AG09309 (cell line): ENCODE measurements at places on chromosomes 3 and 15.
A peak's percentile ranks its signal among the peaks of the same experiment; 100 is the strongest.

DNA sequence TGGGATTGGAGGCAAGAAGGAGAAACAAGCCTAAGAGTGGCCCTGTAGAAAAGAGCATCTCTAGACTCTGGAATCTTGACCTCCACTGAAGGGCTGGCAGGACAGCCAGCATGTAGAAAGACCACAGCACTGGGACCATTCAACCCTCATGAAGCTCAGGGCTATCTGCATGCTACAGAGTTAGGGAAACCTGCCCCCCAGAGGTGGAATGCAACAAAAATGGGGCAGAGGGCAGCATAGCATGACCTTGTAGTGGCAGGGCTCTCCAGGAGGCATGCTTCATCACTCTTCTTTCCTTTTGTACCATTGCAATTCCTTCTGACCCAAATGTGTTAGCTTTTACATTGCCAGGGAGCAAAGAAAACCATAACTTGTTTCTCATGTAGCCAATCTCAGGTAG, 445.4 kb downstream of the EPHB1 start:
- DNase-seq: no peak

DNA sequence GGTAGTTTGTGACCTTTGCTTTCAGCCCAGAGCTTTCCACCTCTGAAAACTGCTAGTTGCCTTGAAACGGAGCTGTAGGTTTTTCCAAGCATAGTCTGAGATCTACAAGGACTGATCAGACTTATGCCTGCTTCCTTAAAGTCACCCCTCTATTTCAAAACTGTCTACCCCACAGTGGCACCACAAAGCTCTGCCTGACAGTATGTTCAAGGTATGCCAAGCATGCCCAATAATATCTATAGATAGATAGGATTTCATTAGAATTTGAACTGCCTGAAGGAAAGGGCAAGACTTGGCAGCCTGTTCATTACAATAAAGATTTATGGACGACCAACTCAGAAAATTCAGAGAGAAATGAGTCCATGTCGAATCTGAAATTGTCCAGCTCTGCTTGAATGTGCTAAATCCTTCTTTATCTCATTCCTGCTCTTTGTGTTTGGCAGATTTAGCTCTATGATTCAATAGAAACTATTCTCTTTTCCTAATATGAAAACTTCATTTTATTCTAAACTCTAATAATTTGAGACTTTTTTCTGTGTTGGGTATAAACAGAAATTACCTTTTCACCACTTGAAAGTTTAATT, 227.6 kb upstream of the TBC1D5 start:
- no peak for DNase-seq

DNA sequence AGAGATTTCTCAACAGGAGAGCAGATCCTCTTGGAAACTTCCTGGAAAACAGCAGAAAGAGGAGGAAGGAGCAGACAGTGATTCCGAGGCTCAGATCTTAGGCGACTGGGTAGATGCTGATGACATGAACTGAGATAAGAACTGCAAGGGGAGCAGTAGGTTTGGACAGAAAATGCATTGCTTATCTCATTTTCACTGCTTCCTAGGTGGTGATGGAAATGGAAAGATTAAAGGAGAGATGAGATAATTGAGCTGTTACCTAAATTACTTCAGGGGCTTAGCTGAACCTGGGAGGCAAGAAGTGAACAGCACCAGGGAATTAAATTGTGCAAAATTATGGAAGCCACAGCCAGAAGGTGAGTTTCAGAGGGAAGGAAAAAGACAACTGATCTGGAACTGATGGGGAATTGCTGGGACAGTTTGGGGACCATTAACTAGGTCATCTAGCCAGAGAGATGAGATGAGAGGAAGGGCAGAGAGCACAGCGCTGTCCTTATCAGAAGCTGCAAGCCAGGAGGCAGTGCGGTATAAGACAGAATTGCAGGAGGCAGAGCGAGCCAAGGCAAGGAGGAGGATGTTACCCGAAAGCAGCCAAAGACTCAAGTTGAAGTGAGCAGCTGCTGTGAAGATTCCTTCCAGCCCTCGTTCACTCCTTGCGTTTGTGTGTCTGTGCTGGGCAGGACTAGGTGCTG, 140.4 kb downstream of the SRGAP3 start:
- DNase-seq: no peak

- DNase-seq: no peak
Measured at GRCh38 chr3:76203578-76203977, 418.2 kb upstream of the ZNF717 start.

GRCh38 chr15:72375501-72375845, 341 bp downstream of the HEXA start:
- no peak for DNase-seq

GRCh38 chr15:101158166-101159095, 93.4 kb downstream of the CHSY1 start:
- no peak for DNase-seq

DNA sequence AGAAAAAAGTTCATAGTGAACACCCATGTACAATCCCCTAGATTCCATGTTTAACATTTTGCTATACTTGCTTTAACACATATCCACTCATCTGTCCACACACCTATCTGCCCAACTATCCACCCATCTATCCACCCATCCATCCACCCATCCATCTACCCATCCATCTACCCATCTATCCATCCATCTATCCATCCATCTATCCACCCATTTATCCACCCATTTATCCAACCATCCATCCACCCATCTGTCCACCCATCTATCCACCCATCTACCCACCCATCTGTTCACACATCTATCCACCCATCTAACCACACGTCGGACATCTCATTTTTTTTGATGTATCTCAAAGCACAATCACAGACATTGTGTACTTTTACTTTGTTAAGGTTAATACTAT, 25.8 kb downstream of the RTP3 start:
- DNase-seq: no peak

- DNase-seq: no peak
Measured at GRCh38 chr3:30266524-30266923, 339.9 kb upstream of the TGFBR2 start.

DNA sequence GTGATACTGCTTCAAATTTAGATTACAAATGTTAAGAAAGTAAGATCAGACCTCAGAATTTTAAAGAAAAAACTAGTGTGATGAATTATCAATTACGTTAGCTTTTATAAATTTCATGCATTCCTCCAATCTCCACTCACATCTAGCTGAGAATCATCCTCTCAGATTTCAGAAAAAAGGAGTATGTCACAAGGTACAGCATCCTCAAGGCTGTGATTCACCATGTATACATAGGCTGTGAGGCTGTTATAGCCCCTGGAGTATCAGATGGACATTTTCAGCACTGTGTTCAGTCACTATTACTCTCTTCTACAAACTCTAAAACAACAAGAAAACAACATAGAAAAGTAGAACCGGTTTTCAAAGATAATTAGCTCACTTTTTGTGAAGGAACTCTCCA, 214.4 kb downstream of the PCCB start:
- DNase-seq: no peak

- no peak for DNase-seq
Measured at GRCh38 chr3:165749821-165750220, 87.4 kb downstream of the BCHE start.

DNA sequence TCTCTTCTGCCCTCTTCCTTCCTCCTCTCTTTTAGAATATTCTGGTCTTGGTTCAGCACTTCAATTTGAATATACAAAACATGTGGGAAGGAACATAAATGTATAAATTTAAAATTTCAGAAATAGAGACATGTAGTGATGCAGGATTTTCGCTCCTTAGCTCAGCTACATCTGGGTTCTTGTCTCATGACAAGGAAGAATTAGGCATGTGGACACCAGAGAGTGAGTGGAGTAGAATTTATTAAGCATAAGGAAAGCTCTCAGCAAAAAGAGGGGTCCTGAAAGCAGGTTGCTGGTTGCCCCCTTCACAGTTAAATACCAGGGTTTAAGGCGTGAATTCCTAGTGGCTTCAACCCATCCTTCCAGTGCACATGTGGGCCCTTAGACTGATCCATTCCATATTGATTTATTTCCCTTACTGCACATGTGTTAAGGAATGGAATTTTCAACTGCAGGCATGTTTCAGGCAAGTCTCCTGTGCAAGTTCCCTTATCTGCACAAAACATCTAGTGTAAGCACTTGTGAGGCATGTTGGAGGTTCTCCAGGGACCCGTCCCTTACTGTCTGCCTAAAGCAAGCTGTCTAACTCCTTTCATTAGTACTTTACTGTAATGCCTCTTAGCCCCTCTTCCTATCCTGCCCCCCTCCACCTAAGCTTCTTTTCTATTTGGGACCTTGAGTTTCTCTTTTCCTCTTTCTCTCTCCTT, 133.2 kb upstream of the STRIT1 start:
- DNase-seq: no peak

GRCh38 chr15:85558848-85559247, 178.4 kb downstream of the AKAP13 start:
- DNase-seq: no peak

- no peak for DNase-seq
Measured at GRCh38 chr3:66472313-66473134, 28.3 kb downstream of the LRIG1 start.

DNA sequence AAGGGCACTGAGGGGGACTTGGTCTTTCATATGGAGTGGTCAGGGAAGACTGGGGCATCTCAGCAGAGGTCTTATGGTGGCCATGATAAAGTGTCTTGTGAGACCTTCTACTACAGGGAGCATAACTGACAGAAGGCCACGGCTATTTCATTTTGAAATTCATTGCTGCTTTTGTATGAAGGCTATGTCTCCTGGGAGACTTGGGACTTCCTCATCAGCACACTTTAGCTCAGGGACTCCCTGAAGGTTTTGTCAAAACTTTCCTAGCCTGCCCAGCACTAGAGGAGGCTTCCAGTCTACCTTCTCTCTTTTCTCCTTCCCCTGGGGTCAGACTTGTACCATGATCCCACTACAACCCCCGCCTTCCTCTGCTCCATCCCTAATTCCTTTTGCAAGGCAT, 77.2 kb upstream of the RASGRF1 start:
- no peak for DNase-seq

- DNase-seq: no peak
Measured at GRCh38 chr15:25175033-25175788, 220.4 kb downstream of the SNRPN start.

GRCh38 chr3:62876064-62876463, 848 bp upstream of the CADPS start:
- DNase-seq: no peak

GRCh38 chr15:89078851-89079810, 9.1 kb upstream of the ABHD2 start:
- no peak for DNase-seq

DNA sequence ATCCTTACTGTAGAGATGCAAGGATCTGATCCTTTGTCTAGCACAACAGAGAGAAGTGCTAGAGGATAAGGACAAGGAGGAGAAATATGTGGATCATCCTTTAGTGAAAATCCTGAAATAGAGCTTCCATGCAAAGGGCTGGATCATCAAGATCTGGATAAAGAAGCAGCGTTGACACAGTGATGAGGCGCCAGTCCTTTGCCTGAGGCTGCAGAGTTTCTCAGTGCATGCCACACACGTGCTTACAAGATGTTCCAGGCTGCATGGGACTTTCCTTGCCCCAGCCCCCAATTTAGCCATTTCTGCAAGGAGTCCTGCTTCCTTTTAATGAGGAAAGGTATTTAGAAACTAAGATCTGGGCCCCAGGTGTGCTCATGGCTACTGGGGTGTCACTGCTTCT, 7.2 kb upstream of the ABTB1 start:
- peak; percentile 5 for DNase-seq

DNA sequence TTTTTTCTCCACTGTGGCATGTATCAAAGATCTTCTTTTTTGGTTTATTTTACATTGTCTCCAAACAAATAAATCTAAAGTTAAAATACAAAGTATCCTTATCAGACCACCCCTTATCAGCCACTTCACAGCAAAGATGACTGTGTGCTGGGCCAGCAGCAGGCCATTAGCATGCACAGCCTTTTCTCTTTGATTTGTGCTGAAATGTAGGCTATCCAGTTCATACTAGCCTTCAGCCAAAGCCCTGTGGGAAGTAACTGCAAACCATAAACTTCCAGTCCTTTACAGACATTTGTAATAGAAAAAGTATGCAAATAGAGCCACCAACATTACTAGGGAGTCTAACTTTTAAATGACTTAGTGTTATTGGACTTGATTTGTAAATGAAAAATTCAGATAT, 816.3 kb downstream of the FHIT start:
- no peak for DNase-seq

- DNase-seq: no peak
Measured at GRCh38 chr15:48646331-48646730, 822 bp upstream of the FBN1 start.

DNA sequence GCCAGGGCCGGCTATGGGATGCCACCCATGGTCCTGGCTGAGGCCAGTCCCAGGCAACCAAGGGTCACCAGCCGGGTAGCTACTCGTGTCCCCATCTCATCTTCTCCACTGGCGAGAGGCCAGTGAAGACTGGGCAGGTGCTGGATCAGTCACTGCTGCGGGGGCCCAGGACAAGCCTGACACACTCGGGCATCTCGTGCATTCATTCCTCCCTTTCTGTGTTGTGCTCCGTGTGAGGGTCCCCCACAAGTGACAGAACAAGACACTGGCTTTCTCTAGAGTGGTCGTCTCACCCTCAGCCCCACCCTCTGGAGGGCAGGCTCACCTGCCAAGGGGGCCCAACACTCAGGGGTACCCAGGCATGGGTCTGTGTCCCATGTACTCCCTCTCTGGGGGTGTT, 48.4 kb downstream of the ROPN1B start:
- DNase-seq: no peak

GRCh38 chr3:159837725-159838124, 150.9 kb upstream of the IL12A start:
- DNase-seq: no peak

DNA sequence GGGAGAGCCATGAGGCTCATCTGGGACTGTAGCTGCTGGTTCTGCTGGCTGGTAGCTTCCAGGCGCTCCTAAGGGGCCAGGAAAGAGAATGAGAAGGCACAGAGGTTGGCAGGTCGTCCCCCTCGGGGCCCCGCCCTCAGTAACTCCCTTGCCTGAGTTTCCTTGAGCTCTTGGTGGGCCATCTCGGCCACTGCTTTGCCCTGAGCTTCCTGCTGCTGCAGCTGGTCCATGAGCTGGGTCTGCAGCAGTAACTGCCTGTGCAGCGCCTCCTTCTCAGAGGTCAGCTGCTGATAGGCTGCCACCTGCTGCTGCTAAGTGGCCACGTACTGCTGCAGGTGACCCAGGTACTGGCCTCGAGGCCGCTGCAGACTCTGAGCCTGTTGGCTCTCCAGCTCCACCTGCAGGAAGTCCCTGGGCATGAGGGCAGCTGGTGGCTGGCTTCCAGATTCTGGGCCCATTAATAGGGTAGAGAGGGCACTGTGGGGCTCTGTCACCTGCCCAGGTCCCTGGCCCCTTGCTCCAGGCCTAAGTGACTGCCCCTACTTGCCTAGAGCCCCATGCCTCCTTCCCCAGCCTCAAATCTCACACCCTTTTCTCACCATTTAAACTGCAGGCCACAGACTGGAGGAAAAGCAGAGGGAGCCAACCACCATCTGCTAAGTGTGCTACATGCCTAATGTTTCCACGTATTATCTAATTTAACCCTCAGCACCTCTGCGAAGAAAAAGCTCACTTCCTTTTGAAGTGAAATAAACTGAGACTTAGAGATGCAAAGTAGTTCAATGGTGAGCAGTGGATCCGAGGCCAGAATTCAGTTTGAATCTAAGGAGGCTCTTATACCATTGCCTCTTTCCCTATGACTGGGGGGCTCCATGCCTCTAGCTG, 10.8 kb upstream of the VPS33B start:
- no peak for DNase-seq
